A549 treated with CpdA at 1 μM for 4 hours (cell line): ENCODE measurements at places on chromosomes 7 and 10. TPM values are rescaled to one million over a fixed set of nuclear protein-coding genes. Genes with fewer than 3 reads are reported as not detected.

The GPR26 gene
- not detected in 5 replicates for total RNA-seq

The AGR3 gene
- not detected in 5 replicates for total RNA-seq

The CALHM1 gene
- not detected in 5 replicates for total RNA-seq

The RSPH10B2 gene
- 0.05 to 0.28 TPM (median 0.13 TPM) in 3 of 5 replicates, not detected in the others for total RNA-seq

The FGFBP3 gene
- 1.6 to 2.7 TPM (median 2.4 TPM) in 5 replicates for total RNA-seq

The LIPN gene
- not detected in 5 replicates for total RNA-seq

The TEX47 gene
- total RNA-seq = not detected in 5 replicates

The HHEX gene
- 15.5 to 17.6 TPM (median 15.9 TPM) in 5 replicates for total RNA-seq

The AKR1C4 gene
- total RNA-seq = 0.26 to 0.42 TPM (median 0.37 TPM) in 5 replicates

The ADARB2 gene
- total RNA-seq = not detected in 5 replicates

The TRIM50 gene
- total RNA-seq = not detected in 5 replicates

The NANOS1 gene
- total RNA-seq = 2.0 to 2.6 TPM (median 2.3 TPM) in 5 replicates

The SLC29A4 gene
- 10.0 to 14.9 TPM (median 13.3 TPM) in 5 replicates for total RNA-seq

The SH2D4B gene
- total RNA-seq = 0.02 to 0.06 TPM in 2 of 5 replicates, not detected in the others

The SP8 gene
- not detected in 5 replicates for total RNA-seq

The SLC39A12 gene
- not detected in 5 replicates for total RNA-seq

The DPP6 gene
- total RNA-seq = not detected in 5 replicates

The MGAM2 gene
- total RNA-seq = 0.01 to 0.02 TPM (median 0.02 TPM) in 3 of 5 replicates, not detected in the others

The LRIT1 gene
- total RNA-seq = not detected in 5 replicates

The PHKG1 gene
- 0.39 to 1.2 TPM (median 0.41 TPM) in 5 replicates for total RNA-seq

The MMP21 gene
- 0.13 TPM in 1 of 5 replicates, not detected in the others for total RNA-seq

The PON3 gene
- 28.2 to 39.2 TPM (median 35.7 TPM) in 5 replicates for total RNA-seq

The CPED1 gene
- 0.01 TPM in 1 of 5 replicates, not detected in the others for total RNA-seq

The ANKRD1 gene
- 4.4 to 8.4 TPM (median 6.5 TPM) in 5 replicates for total RNA-seq

The NCF1 gene
- total RNA-seq = 0.08 to 0.12 TPM (median 0.10 TPM) in 4 of 5 replicates, not detected in the other

The AGR2 gene
- total RNA-seq = 97.0 to 175 TPM (median 138 TPM) in 5 replicates

The C7orf57 gene
- 0.26 to 0.61 TPM (median 0.37 TPM) in 5 replicates for total RNA-seq
